HuH-7.5 (cell line): ENCODE measurements at places on chromosomes 5 and 9.

GRCh38 chr9:77949751-77950436 lies 81.7 kb downstream of the GNAQ start:
- DNase-seq = no peak

DNA sequence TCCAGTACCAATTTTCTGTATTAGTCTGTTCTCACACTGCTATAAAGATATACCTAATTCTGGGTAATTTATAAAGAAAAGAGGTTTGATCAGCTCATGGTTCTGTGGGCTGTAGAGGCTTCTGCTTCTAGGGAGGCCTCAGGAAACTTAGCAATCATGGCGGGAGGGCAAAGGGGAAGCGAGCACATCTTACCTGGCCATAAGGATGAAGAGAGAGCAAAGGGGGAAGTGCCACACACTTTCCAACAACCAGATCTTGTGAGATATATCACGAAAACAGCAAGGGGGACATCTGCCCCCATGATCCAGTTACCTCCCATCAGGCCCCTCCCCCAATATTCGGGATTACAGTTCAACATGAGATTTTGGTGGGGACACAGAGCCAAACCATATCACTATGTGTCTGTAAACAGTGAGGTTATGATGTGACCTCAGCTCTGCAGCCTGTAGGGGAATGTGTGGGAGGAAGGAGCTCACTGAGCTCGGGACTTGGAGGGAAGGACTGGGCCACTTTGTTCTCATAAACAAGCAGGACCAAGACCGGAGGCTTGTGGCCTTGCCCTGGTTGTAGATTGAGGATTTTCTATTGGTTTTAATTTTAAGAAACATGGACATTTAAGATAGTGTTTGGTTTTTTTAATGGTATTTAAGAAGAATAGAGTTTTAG lies 85.2 kb downstream of the EHMT1 start:
- DNase-seq = no peak

- DNase-seq = no peak
These were observed 157.6 kb downstream of the CD180 start for GRCh38 chr5:67038817-67039603.

DNA sequence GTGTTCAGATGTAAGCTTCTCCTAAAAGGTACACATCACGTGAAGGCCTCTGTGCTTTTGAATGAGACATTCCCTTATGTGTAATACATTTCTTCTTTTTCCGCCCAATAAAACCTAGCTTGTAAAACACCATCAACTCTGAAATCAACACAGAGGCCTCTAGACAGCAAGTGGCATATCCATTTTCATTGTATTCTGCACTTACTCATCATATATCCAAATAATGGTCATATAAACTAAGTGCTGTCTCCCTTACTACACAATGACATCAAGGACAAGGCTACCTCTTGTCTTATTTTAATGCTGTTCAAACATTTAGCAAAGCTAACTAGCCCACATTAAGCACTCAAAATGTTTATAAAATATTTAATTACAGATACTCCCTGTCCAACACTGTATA lies 108.5 kb downstream of the ELAVL2 start:
- no peak for DNase-seq

DNA sequence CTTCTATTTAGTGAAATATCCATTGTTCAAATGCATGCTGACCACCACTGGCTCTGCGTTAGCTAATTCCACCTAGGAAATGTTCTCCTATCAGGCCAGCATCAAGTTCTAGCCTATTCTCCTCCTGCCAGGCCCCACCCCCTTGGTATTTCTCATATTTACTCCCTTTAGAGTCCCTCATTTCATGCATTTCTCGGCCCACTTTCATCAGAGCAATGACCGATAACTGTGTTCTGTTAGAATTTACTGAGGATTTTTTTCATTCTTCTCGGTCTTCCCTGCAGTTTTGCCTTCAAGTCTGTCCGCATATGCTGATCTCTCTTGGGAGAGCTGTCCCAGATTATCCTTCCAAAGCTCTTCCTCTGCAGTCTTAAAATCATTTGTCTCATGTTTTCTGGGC lies 143.4 kb downstream of the GOLPH3 start:
- DNase-seq = no peak

DNA sequence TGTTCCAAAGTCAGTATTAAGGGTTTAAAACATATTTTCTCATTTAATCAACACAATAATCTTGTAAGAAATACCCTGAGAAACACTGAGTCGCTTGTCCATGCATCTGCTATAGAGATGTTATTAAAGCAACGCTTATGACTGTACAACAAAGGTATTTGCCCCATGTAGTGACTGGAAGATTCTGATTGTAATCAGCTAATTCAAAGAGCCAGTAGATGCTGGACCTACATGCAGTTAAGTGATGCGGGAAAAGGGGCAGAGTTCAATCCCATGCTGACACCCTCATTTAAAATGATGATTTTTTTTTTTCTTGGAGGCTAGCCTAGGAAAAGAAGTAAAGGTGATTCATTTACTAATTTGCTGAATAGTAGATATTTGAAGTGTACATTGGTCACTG lies 149.3 kb upstream of the MTAP start:
- no peak for DNase-seq

- no peak for DNase-seq
These were observed 13.6 kb upstream of the SPARC start for GRCh38 chr5:151700296-151700695.

GRCh38 chr9:35736201-35736633 lies 3.8 kb downstream of the CREB3 start:
- peak; percentile 69 for DNase-seq

- no peak for DNase-seq
These were observed 202.7 kb downstream of the FAM114A2 start for GRCh38 chr5:153835891-153836515.

DNA sequence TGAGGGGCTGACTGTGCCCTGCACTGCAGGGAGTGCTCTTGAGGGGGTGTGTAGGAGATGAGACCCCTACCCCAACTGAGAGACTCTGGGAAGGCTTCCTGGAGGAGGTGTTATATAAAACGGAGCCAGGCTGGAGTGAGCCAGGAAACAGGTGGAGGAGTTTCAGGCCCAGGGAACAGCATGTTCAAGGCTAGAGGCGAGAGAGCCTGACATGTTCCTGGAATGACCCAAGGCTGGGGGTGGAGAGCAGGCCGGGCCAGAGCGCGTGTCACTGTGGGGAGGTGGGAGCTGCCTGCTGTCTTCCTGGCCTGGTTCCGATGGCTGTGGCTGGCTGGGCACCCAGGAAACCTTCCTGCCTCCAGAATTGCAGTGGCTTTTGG lies 48.7 kb downstream of the RXRA start:
- DNase-seq = no peak

DNA sequence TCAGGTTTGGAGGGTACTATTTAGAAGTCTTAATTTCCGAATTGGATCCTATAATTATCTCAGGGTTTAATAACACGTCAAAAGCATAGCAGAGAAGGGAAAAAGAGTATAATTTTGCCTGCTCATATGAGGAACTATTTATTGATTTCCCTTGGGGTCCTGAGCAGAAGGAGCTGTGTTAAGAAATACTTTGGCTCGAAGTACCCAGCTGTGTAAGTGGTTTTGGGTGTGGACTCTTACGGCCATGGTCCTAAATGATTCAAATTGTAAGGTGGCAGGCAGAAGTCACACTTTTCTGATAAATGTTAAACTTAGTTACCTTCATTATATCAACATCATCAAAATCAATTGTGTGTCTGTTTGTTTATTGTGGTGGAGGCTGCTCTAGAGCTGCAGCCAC lies 190.4 kb downstream of the MTRR start:
- no peak for DNase-seq

GRCh38 chr9:116020801-116021200 lies 132.8 kb upstream of the PAPPA start:
- DNase-seq = no peak

DNA sequence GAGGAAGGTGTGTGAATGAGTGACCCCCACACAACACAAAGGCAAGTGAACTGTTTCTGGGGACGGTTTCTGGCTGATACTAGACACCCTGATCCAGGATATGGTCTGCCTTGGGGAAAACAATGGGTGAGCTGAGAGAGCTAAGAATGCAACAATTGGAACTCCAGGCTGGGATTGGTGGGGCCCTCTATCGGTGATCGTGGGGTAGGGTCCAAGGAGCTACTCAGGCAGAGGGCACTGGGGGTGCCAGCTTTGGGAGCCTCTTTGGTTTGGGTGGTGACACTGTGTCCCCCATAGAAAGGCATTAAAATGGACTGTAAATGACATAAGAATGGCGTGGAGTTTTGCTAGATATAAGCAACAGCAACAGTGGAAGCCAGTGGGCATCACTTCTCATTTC lies 439.1 kb downstream of the DMAC1 start:
- DNase-seq = no peak

- no peak for DNase-seq
These were observed 44.8 kb upstream of the RNU6ATAC start for GRCh38 chr9:134208981-134209725.
